ENCODE measurements at places on chromosomes 1 and 21.

GRCh38 chr1:183993132-183993531, 44.4 kb downstream of the COLGALT2 start:
- DNase-seq: no peak

DNA sequence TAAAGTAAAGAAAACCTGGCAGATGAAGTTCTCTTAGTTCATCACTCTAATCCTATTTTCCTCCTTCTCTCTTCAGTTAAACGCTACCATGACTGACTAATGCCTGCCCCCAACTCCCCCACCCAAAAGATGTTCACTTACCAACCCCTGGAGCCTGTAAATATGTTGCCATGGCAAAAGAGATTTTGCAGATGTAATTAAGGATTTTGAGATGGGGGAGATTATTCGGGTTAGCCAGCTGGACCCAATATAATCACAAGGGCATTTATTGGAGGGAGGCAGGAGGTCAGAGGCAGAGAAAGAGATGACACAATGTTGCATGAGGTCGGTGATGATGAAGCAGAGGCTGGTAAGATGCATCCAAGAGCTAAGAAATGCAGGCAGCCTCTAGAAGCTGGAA, 69.3 kb upstream of the PPP2R5A start:
- DNase-seq: no peak

GRCh38 chr1:43565600-43566360, 35.1 kb downstream of the PTPRF start:
- DNase-seq: no peak

- no peak for DNase-seq
Measured at GRCh38 chr1:31703431-31704270, at the start of gene COL16A1. COL16A1 (minus strand) TSS chr1:31704017; CDS start chr1:31702193, 1,824 bp downstream.

GRCh38 chr1:40806731-40807695, 23.4 kb downstream of the KCNQ4 start:
- DNase-seq: no peak

GRCh38 chr1:163191301-163191700, 11.4 kb downstream of the RGS5 start:
- no peak for DNase-seq

GRCh38 chr1:25688390-25689119, 72.0 kb downstream of the MAN1C1 start:
- no peak for DNase-seq

- DNase-seq: no peak
Measured at GRCh38 chr1:33086384-33086850, 5.5 kb downstream of the AZIN2 start.

DNA sequence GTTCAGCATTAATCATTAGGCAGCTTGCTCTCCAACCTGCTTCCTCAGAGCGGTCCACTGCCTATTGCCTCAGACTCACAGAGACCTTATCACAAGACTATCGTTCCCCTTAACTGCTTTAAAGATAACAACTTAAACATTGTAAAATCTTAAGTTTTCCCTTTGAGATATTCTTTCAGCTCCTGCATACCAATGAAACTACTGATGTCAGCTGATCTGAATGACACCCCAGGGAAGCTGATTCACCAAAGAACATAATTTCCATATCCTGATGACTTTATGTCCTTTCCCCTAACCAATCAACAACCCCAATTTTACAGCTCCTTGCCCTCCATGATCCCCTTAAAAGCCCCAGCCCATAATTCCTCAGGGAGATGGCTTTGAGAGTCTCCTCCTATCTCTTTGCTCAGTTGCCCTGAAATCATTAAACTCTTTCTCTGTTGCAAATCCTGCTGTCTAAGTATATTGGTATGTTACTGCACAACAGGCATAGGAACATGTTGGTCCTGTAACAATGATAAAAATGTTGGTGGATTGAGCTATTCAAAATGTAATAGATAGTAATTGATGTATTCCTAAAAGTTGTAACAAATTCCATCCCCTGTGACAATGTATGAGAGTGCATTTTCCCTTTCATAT, 621.4 kb upstream of the RGS18 start:
- no peak for DNase-seq

- DNase-seq: no peak
Measured at GRCh38 chr1:84702143-84702542, 11.9 kb upstream of the SSX2IP start.

GRCh38 chr1:41955461-41956159, 36.9 kb upstream of the HIVEP3 start:
- no peak for DNase-seq
